KG1 (cell line): ENCODE measurements at places on chromosomes 7 and 10.

DNA sequence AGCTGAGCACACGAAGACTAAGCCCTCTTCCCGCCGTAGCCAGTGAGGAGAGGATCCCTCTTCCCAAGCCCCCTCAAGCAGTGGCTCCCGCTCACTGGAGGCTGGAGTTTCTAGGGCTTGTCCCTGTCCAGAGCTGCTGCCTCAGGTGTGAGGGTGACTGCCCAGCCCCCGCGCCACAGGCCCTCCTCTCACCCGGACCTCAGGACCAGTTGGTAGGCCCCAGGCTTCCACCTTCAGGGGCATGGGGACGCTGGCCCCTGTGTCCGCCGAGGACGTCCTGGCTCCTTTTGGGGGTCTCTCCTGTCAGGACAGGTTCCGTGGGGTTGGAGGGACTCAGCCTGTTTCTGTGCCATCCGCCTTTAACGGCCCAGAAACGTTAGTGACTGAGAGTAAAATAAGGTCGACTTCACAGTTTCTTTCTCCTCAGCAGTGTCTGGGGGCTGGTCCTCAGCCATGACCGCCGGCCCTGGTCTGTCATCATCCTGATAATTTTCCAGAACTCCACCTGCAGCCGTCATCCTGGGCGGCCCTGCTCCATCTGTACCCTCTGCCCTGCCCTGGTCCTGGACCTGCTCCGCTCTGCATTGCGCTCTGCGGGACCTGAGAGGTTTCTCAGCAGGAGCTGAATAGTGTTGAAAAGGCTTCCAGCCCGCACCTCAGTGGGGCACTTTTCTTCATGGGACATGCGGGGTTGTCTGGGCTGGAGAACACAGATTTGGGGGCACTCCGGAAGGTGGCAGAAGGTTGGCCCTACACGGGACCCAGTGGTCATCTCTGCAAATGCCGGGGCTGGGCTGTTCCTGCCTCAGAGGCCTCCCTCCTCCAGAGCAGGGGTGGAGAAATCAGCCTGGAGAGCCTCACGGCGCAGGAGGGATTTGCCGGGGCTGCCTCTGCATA lies 36.0 kb upstream of the FAM20C start:
- DNase-seq = no peak

DNA sequence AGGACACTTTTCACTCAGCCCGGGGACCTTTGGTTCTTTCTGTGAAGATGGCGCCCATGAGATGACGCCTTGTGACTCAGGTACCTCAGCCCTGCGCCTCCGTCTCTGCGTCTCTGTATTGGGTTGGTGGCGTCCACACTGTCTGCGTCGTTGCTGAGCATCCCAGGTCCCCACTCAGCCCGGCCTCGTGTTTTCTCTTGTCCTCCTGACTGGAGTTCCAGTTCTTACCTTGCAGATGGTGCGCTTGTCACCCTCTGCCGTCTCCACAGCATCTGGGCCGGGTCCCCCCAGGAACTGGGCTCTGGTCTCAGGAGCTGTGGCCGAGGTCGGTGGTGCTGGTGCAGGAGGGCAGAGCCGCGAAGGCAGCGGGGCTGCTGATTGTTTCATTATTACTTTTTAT lies 150.4 kb downstream of the WDR37 start:
- no peak for DNase-seq

DNA sequence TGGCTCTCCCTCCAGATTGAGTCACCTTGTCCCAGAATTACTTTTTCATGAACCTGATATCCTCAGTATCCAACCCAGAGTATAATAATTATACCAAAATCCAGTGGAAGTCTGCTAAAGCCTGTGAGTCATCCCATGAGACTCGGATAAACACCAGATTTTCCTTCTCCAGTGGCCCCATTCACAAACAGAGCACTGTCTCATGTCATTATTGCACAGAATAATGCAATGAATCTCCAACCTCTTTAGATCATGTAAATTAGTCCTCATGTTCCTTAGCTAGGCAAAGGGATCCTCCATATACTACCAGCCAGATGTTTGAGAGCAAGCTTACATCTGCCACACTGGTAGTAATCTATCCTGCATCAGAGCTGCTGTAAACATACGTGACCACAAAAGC lies 89.0 kb downstream of the AMPH start:
- DNase-seq = no peak

DNA sequence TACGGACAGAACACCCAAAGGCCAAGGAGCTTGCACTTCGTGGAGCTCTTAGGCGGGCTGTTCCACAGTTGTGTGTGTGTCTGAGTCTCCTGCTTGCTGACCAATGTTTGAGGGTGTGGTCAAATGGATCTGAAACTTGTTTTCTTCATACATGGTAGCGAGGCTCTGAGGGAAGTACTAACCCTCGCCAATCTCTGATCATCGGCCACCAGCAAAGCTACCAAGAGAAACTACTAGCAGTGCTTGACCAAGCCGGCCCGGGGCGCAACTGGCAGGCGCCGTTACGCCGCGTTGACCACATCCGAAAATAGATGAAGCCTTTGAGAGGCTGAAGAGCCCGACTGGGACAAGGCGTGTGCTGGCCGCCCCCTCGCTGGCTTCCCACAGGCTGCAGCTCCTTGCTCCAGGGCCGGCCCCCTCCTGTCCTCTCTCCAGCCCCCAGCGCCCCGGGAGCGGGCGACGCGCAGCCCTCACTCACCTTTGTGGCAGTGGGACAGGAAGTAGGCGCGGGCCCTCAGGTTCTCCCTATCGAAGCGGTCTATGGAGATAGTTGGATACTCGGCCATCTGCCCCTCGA lies 384 bp downstream of the DCLRE1C start:
- no peak for DNase-seq

DNA sequence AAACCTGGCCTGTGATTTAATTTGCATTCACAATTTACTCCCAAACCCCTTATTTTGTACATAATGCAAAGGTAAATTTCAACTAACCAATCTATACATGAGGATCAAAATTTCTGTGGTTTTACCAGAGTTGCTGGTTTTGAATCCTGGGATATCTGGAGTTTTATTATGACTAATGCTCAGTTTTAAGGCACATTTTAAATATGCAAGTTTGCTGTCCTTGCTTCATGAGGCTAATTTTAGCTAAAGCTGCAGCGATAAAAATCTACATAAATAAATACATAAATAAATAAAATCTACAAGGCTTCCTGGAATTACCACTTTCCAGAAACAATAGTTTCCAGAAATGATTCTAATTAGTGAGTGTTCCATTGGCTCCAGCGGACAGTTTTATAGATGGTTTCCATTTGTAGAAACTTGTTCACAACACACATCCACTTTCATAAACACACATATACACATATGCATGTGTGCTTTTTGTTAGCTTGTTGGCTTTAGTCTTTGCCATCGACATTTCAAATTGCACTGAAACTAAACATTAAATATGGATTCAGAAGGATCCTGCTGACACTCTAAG lies 339.5 kb upstream of the NRP1 start:
- DNase-seq = no peak

DNA sequence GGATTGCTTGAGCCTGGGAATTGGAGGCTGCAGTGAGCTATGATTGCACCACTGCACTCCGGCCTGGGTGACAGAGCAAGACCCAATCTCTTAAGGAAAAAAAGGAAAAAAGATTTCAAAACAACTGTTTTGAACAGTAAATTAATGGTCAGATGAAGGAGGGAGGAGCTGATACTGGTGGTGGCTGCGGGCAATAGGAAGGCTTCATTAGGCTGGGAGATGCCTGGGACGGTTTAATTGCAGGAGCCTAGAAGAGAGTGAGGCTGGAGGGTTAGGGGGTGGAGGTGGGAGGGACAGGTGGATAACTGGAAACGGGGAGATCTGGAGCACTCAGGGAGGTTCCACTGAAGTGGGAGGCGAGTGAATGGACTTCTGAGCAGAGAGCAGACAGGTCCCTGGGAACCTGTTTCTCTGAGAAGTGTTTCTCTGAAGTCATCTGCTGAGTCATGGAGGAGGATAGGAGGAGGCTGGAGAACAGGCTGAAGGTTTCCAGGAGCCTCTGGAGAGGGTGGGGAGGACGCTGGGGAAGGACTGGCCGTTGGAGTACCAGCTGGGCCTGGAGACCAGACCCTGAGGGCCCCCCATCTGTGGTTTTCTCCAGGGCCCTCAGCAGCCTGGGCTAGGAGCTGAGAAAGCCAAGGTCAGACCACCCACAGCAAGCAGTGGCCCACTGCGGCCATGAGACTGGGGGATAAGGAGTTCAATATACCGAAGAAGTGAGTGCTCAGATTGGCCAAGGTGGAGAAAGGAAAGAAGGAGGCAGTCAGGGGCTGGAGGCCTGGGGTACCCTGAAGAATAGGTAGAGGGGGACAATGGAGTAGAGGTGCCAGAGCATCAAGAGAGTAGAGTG lies 14.4 kb upstream of the YWHAG start:
- DNase-seq = no peak

DNA sequence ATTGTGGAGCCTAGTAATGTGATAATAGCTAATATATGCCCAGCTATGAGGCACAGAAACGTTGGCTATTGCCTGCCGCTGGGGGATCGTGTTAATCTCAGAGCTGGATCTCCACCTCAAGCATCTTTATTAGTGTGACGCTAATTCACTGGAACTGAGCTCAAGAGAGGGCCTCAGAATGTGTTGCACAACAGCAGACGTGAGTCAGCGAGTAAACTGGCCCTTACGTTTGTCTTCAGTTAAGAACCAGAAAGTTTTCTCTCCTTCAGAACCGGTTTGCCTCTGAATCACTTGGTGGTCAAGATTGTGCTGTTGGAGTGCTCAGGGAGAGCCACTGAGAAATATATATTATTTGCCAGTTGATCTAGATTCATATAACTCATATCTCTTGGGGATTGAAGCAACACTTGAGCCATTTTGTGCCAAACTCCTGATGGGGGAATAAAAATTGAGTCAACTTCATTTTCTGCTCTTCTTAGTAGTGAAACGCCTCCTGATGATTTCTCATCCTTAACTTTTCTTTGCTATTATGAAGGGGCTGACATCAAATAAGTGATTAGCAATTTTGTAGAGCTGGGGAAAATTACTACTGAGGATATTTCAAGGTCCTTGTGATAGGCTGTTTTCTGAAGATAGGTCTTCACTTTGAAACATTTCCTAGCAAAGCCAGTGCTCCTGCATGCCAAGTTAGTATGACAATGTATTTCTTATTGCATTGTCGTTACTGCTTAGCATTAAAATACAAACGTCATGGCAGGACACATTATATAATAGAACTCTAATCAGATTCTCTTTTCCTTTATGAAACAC lies 22.3 kb downstream of the BZW2 start:
- no peak for DNase-seq

DNA sequence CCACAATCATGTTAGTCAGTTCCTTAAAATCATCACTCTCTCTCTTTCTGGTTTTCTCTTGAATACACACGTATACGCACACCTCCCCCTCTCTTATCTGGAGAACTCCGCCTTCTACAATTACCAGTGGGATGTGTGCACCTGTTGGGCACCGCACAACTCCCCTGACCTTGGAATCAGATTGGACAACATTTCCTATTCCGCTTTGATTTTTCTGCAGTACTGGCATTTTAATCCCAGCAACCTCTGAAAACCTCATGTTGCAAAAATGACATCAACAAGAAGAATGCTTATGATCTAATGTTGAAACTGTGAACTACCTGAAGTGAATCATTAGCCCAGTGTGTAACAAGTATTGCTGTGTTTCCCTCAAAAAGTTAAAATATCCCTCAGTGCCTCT lies 109.6 kb downstream of the KIAA1217 start:
- no peak for DNase-seq

- DNase-seq = no peak
Measured at GRCh38 chr10:29870522-29871044, 188.8 kb downstream of the JCAD start.

GRCh38 chr7:132536654-132537395 lies 39.4 kb downstream of the PLXNA4 start:
- no peak for DNase-seq

DNA sequence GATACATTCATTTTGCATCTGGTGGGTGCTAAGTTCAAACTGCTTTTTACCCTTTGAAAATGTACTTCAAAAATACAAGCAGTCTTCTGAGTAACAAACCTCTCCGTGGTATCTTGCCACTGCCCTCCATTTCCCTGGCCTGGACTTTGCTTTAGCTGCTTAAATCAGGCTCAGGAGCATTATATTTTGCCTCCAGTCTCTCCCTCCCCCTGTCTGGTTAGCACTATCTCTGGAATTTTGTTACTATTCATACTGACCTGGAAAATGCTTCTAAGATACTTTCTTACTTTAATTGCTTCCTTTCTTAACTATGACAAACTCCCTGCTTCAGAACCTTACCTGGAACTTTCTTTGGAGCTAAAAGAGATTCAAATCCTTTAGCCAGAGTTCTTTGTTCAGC lies 369.8 kb downstream of the GFRA1 start:
- DNase-seq = no peak

GRCh38 chr7:76129836-76130235 lies 71.9 kb upstream of the SRRM3 start:
- no peak for DNase-seq

- no peak for DNase-seq
Measured at GRCh38 chr10:11245095-11245479, 227.4 kb downstream of the CELF2 start.

DNA sequence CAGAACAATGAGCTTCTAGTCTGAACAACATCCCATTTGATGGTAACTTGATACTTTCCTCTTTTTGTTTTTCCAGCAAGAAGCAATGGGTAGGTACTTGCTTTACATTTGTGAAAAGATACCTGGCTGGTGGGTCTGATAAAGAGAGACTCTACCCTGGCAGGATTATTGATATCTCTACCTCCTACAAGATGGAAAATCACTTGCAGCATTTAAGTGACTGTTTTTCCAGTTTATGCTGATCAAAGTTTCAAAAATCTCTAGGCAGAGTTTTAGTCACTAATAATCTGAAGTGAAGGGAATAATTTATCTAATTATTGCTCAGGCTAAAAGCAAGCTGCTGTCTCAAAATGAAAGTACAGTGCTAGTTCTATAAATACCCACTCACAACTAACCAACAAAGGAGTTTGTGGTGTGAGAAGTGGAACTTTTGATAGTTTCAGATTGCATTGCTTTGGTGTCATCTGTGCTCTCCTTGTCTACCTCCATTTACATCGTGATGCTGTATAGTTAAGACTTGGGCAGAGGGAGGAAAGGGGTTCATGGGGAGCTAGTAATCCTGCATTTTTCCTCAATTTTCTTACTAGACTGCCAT lies 86.0 kb upstream of the ANKRD1 start:
- DNase-seq = no peak

- DNase-seq = no peak
Measured at GRCh38 chr7:146290746-146291145, 174.1 kb downstream of the CNTNAP2 start.

DNA sequence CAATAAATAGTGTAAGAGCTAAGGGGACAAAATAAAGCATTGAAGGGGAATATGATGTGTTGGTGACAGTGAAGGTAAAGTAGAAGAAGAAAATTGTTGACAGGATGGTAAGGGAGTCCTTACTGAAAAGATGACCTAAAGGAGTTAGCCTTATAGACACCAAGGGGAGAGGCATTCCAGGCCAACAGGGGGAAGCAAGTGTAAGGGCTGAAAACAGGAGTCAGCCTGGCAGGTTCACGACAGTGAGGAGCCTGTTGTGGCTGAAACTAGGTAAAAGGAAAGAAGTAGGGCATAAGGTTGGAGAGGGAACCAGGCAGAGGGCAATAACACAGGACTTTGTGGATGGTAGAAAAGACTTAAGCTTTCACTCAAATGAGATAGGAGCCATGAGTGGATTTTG lies 34.0 kb downstream of the PNLIPRP3 start:
- DNase-seq = no peak

GRCh38 chr7:27870595-27870994 lies 130.6 kb downstream of the TAX1BP1 start:
- no peak for DNase-seq

- no peak for DNase-seq
Measured at GRCh38 chr10:43408331-43408709, 666 bp downstream of the HNRNPF start.

GRCh38 chr7:131130324-131130723 lies 197.4 kb upstream of the MKLN1 start:
- no peak for DNase-seq
